Lung (tissue), 17 donors: ENCODE measurements at places on chromosomes 3 and 15. TPM values are rescaled to one million over a fixed set of nuclear protein-coding genes. Genes with fewer than 3 reads are reported as not detected.

The SOX2 gene
- total RNA-seq = 8.7 TPM

DNA sequence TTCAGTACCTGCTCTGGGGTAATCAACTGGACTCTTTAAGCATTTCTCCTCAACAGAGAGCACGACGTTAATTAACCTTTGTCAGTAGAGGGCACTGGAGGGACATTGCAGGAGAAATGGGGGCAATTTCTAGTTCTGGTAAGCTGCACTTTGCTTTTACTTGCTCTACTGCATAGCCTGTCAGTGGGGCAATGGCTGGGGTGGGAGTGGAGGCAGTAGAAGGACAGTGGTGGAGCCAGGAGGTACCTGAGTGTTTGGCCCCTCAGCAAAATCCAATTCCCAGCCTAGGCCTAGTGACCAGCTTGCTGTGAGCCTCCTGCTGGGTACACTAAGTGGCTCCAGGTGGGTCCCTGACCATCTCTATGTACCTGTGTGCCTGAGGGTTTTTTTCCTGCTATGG, 18.3 kb upstream of the MED12L start:
- no peak for DNase-seq

- DNase-seq = no peak
These were observed 333.8 kb downstream of the EPHB1 start for GRCh38 chr3:135128818-135129217.

DNA sequence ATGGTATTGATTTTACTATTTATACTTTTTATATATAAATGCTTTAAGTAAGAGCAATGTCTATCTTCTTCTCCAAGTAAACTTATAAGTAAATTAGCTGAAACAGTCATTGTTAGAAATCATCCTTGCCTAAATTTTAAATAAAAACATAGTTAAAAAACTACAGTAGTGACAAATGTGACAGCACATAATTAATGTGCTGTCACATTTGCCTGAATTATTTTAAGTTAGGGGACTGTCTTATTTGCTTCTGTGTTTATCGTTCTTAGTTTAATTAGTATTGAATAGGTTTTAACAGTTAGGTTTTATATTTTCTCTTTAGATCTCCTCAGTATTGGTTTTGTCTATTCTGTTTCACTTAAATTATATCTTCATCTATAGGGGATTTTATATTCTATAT, 36.1 kb downstream of the SLMAP start:
- DNase-seq = no peak
